ENCODE measurements at places on chromosomes 16 and 17. TPM values are rescaled to one million over a fixed set of nuclear protein-coding genes. Genes with fewer than 3 reads are reported as not detected.

GRCh38 chr16:17828012-17828411 is 357.3 kb upstream of the XYLT1 start:
- ATAC-seq, result no peak

BAIAP3 gene
- total RNA-seq, result 0.71 TPM

SPNS2 gene
- total RNA-seq, result 0.45 TPM

DNA sequence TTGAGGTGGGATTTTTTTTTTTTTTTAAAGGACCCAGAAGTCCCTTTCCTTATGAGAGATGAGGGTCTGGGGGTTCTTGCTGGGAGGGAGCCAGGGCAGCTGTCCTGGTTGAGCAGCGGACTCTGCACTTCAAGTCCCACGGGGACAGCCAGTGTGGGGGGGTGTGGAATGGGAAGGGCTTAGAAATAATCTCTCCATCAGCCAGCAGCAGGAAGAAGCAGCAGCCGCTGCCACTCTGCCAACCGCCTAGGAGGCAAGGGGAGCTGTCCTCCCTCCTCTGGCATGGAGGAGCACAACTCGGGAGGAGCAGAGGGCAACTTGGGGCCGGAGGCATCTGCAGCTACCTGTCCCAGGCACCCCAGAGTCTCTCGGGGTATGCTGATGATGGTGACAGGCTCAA is at the start of gene KCNG4:
TSS of gene KCNG4 (minus strand) at position 104 of the 400 bp plus-strand sequence. CDS start 2,527 bp downstream, outside the sequence.
- no peak for ATAC-seq

DNA sequence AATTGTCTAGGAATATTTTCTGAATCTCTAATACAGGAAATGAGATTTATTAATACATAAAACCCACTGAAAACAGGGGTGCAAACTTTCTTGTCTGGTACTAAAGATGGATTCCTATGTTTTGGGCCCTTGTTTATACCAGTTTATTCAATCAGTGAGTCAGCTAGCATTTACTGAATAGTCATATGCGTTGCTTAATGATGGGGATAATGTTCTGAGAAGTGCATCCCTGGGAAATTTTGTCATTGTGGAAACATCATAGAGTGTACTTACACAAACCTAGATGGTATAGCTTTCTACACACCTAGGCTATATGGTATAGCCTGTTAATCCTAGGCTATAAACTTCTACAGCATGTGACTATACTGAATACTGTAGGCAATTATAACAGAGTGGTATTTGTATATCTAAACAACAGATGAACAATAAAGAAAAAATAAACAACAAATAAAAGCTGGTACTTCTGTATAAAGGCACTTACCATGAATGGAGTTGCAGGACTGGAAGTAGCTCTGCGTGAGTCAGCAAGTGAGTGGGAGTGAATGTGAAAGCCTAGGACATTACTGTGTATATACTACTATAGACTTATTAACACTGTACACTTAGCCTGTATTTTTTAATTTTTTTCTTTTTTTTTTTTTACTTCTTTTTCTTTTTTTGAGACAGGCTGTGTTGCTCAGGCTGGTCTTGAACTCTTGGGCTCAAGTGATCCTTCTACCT is 63.7 kb downstream of the SIAH1 start:
- ATAC-seq, result peak; percentile 77

DNA sequence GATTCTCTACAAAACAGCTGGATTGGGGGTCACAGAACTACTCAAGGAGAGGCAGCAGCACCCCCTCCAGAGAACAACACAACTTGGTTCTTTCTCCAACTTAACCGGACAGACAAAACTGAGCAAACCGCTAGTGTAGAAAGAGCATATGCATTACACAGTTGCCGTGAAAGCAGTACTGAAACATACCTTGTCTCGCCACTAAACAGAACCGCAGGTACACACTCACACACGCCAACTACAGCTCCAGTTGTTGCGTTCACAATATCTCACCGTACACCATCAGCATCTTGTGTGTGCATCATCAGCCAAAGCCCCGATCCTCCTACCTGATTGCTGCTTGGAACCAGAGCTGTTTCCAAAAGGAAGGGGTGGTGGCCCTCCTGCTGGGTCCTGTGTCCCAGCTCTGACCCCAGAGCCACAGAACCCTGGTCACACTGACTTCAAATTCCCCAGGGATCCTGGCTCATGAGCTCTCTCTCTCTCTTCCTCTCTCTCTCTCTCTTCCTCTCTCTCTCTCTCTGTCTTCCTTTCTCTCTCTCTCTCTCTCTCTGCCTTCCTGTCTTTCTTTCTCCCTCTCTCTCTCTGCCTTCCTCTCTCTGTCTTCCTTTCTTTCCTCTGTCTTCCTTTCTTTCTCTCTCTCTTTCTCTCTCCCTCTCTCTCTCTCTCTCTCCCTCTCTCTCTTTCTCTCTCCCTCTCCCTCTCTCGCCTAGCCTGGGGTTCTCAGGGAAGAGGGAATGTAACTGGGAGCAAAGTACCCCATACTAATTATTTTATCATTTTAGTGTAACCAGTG is 8.4 kb downstream of the PIMREG start:
- ATAC-seq, result no peak

GRCh38 chr17:6394055-6394606 is 40.8 kb downstream of the AIPL1 start:
- no peak for ATAC-seq

AXIN2 gene
- total RNA-seq, result 1.5 TPM

- ATAC-seq, result peak; percentile 34
Measured at GRCh38 chr16:67053767-67054334, 24.9 kb downstream of the CBFB start.

DNA sequence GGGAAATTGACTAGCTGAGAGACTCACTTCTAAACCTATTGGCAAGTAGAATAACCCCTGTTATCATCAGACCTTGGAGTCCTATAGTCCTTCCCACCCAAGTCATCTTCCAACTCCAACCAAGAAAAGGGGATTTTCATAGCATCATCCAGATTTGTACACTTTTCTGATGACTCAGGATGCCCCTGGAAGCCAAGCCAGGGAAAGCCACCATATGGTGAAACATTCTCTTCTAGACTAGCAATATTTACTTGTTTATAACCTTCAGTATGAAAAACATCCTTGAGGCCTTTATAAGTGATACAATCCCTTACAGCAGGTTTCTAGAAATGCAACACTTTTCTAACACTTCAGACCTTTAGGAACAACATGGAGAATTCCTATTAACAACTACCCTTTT is 618.8 kb upstream of the CDH11 start:
- no peak for ATAC-seq

C16orf96 gene
- total RNA-seq, result not detected
